Right hindlimb (tissue), 1 donor: ENCODE measurements at places on chromosomes 11 and 22.

GRCh38 chr22:50252082-50253045, 1.3 kb upstream of the HDAC10 start:
- DNase-seq: peak; percentile 73

DNA sequence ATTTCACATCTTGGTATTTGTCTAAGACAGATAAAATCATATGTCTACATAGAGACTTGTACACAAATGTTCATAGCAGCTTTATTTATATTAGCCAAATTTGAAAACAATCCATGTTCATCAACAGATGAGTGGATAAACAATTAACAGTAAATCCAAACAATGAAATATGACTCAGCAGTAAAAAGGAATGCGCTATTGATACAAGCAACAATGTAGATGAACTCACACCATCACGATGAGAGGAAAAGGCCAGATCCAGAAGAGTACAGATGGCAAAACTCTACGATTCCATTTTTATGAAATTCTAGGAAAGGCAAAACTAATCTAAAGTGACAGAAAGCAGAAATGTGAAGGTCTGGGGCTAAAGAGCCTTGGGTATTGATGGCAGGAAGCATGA, 384.3 kb downstream of the NTM start:
- no peak for DNase-seq

GRCh38 chr22:31241200-31241599, 29.1 kb downstream of the LIMK2 start:
- no peak for DNase-seq

DNA sequence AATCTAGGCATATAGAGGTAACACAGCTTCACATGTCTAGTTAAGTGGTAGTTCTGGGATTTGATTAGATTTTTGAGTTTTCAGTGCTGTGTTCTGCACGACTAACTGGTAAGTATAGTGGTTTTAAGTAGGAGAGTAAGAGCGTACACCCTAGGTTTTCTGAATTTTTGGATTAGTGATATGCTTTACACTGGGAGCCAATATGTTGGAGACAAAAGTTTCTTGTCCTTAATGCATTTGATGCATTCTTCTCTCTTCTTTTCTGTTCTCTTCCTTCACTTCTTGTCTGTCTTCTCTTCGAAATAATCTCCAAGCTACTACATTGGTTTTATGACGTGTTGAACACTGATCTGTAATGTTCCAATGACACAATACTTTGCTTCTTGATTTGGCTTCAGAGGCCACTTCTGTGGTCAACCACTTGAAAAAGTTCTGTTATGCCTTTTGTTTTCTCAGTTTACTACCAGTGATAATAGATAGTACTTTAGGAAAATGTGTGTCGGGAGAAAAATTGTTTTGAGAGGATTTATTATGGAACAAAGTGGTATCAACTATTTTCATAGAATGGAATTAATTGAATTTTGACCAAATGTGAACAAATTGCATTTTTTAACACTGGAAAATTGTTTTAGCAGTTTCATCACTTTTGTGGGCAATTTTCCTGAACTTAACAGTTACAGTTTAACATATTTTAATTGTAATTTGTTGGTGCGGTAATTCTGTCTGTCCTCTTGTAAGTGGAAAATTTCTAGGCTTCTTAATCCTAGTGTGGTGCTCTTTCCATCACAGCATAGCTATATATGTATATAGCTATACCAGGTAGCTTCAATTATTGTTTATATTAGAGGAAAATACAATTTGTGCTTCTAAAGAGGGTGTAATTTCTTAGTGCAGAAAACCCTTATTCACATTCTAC, 2.6 kb downstream of the PDE3B start:
- DNase-seq: no peak

DNA sequence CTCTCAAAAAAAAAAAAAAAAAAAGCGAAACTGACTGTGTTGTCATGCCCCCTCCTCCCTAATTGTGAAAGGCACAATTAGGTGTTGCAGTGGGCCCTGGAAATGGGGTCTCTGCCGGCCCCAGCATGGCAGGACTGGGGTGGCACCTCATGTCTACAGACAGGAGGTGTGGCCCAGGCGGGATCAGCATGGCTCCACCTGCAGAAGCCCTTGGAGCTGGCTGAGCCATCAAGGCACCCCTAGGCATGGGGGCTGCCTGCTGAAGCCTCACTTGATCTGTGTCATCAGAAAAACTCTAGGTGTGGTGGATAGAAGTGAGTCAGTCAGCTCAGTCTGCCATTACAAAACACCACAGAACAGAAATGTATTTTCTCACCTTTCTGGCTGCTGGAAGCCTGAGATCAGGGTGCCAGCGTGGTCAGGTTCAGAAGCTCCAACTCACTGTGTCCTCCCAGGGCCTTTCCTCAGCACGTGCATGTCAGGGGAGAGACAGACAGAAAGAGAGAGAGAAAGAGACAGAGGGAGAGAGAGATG, 10.1 kb upstream of the B4GALNT4 start:
- peak; percentile 11 for DNase-seq

DNA sequence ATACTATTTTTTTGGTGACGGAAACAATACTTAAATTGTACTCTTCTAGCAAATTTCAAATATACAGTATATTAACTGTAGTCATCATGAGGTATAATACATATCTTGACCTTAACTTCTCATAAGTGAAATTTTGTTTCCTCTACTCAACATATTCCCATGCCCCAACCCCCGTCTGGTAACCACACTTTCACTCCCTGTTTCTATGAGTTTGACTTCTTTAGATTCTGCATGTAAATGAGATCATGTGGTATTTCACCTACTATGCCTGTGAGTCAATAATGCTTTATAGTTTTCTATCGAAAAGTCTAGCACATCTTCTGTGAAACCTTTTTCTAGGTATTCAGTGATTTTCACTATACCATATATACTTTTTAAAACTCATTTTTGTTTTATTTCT, 663.2 kb downstream of the CNTN5 start:
- DNase-seq: no peak

DNA sequence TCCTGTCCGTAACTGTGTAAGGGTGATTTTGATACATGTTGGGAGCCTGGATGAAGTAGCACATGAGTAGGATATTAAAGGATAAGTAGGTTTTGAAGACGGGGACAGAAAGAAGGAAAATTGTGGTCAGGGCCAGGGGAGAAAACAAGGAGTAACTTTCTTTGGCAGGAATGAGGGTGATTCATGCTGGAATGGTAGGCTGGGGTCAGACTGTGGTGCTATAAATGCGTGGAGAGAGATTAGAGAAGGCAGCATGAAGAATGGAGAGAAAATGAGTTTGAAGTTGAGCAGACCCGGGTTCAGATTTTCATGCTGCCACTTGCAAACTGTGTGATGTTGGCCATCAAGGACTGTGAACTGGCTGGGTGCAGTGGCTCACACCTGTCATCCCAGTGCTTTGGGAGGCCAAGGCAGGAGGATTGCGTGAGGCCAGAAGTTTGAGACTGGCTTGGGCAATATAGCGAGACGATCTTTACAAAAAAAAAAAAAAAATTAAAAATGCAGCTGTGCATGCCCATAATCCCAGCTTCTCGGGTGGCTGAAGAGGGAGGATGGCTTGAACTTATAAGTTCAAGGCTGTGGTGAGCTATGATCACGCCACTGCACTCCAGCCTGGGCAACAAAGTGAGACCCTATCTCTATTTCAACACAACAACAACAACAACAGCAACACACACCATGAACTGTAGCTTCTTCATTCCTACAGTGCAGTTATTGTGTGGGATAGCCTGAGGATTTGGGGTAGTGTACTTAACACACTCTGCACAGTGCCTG, 22.3 kb downstream of the ZBTB16 start:
- peak; percentile 41 for DNase-seq

- no peak for DNase-seq
Observed at GRCh38 chr11:37483761-37484160, 885.7 kb upstream of the RAG2 start.
